ENCODE measurements at places on chromosomes 11 and 22.

- DNase-seq = no peak
Measured at GRCh38 chr22:37443086-37443485, 15.8 kb upstream of the ELFN2 start.

DNA sequence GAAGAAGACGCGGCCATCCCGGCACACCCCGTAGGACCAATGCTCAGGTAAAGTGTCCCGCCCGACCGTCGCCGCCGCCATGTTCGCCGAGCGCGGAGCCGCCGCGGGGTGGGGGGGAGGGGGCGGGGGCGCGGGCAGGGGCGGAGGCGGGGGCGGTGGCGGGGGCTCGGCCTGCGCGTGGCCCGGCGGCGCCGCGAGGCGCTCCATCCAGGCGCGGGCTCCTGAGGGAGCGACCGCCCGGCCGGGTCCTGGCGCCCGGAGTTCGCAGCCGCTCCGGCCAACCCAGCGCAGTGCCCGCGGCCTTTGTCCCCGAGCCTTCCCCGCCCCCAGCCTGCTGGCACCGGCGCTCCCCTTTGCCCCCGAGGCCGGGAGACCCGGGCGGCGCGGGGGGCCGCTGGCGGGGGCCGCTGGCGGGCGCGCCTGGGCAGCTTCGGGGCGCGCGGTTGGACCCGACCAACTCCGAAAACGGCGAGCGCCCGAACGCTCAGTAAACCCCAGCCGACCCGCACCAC is at the start of gene PLEKHA7:
PLEKHA7 (minus strand) TSS at position 94 of the 512 bp plus-strand sequence; CDS start at position 81, 13 bp downstream.
- no peak for DNase-seq

DNA sequence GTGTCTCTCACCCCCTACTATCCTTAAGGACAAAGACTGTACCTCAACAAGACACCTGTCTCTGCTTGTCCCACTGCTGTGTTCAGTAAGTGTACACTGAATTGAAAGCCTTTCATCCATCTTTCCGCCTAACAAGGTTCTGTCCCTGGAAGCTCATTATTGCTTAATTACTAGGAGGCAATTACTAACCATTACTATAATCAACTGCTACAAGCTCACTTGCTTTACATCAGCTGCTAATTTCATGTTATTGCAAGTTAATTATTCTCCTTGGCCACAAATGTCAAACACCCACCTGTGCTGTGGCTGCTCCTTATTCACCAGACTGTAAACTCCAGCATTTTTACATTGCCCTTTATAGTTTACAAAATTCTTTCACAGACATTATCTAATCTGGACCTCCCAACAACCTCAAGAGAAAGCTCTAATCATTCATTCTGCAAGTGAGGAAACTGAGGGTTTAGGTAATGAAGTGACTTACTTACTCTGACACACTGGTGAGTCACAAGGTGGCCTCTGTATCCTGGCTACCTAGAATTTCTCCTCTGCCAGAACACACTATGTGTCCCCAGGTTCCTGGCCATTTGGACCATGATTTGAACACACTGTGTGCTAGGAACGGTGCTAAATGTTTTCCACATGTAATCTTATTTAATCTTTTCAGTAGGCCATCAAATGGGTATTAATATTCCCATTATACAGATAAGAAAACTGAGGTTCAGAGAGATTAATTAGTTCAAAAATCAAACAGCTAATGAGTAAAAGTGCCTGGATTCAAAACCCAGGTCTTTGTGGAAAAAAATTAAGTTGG is 66.7 kb downstream of the RAB30 start:
- no peak for DNase-seq

GRCh38 chr11:86431258-86431657 is 56.6 kb downstream of the CCDC81 start:
- DNase-seq = no peak

- no peak for DNase-seq
Measured at GRCh38 chr11:129894278-129895125, 876 bp downstream of the NFRKB start.

- no peak for DNase-seq
Measured at GRCh38 chr11:9689721-9690120, 25.8 kb downstream of the SWAP70 start.

DNA sequence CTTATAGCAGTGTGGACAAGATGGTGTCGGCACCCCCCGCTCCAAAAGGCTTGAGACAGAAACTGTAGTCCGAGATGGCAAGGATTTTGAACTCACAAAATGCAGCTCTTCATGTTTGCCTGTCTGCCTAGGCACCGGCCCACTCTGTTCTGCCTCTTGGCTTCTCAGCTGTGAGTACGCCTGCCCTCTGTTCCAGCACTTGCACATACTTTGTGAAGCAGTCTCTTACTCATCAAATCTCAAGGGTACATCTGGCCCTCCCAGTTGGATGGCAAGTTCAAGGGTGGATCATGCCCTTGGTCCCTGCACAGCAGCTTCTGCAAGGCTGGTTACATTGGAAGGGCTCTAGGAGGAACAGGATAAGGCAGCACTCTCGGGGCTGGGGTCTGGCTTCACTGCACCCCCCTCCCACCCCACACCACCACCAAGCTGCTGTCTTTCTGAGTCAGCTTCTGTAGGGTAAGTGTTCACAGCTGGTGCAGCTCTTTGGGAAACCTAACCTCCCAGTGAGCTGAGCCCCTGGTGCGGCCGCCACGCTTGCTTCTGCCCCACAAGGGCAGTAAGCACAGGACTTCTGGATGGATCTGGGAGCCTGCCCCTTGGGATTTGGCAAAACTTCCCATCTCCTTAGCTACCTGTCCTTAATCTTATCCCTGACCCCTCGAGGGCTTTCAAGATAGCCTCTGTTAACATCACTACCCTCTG is 37.2 kb downstream of the FAM83F start:
- DNase-seq = no peak

GRCh38 chr11:92259861-92260260 is 35.2 kb downstream of the FAT3 start:
- no peak for DNase-seq

GRCh38 chr11:11044137-11044855 is 186.4 kb upstream of the ZBED5 start:
- DNase-seq = no peak

GRCh38 chr11:41879214-41879613 is 419.8 kb upstream of the LRRC4C start:
- DNase-seq = no peak

DNA sequence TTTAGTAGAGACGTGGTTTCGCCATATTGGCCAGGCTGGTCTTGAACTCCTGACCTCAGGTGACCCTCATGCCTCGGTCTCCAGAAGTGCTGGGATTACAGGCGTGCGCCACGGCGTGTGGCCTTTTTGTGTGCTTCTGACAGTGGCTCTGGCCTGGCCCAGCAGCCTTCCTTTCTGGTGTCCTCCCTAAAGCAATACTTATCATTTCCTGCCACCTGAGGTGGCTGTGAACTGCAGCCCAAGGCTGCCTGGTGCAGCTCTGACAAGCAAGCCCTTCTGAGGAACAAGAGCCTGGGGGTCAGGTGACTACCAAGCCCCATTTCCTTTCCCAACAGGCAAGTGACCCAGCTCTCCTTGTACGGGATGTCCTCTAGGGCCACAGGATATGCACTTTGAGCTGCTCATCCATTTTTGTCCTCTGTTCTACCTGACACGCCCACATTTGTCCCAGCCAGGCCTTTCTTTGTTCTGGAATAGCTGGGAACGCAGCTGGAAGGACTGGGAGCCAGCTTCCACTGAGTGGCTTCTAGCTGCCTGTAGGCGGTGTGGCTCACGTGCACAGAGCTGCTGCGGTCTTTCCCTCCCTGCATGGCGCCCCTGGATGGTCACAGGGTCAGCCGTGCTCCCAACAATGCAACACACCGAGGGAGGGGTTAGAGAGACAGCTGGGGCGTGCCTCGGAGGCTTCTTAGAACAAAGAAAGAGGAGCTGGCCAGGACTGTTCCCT is 12.3 kb upstream of the BID start:
- DNase-seq = no peak

DNA sequence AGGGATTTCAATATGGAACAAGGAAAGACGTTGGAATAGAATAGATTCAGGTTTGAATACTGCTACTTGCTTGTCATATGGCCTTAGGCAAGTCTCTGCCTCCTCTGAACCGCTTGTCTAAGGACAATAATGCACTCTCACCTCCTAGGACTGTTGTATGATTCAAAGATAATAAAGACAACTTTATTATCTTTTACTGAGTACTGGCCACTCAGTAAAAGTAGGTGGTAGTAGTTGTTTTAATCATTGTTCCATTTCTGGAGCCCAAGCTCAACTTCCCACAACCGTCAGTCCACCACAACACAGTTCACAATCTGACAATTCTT is 134.2 kb downstream of the ME3 start:
- no peak for DNase-seq

DNA sequence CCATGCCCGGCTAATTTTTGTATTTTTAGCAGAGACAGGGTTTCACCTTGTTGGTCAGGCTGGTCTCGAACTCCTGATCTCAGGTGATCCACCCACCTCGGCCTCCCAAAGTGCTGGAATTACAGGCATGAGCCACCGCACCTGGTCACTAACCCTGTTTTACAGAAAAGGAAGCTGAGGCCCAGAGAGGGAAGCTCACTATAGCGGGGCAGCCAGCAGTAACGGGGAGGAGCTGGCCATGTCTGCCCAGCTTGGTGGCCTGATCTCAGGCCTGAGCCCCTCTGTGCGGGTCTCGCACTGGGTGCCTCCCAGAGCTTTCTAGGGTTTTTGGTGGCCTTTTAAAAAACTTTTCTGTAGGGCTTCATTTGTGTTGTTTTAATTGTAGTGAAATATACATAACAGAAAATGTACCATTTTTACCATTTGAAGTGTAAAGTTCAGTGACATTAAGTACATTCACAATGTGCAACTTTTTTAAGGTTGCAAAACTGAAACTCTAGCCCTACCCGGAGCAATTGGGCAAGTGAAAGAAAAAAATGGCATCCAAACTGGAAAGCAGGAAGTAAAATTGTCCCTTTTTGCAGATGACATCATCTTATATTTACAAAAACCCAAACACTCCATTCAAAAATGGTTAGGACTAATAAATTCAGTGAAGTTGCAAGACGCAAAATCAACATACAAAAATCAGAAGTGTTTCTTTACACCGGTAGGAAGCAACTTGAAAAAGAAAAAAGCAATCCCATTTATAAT is 14.5 kb upstream of the CYTH4 start:
- no peak for DNase-seq

DNA sequence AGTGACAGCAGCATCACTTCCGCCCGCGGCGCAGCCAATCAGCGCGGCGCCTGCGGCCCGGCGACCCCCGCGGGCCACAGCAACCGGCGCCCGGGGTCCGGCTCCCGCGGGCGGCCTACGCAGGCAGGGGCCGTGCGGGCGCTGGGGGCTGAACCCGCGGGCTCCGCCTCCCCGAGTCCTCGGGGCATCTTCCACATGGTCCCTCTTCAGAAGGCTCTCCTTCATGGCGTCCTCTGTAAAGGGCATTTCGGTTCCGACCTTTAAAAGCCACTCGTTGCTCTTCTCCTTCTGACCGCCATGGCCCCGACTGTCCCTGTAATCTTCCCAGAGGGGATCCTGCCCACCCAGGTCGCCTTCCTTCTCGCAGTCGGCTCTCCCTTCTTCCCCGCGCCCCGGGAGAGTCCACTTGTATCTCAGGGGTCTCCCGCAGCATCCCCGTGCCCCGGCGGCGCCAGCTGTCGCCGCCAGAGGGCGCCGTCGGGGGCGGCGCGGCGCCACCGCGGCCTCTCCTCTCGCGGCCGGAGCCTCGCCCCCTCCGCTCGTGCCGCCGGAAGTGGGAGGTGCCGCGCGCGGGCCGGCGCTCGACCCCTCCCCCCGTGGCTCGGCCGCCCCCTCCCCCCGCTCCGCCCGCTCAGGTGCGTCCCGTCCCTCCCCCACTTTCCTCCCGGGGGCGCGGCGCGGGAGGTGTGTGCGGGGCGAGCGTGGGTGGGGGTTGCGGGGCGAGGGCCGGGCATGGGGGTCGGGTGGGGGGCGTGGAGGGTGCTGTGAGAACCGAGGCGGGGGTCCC is at the start of gene RNF214:
RNF214 (plus strand) TSS at position 580 of the 787 bp plus-strand sequence. CDS start 1,602 bp downstream, outside the sequence.
- DNase-seq = peak; percentile 47

- no peak for DNase-seq
Measured at GRCh38 chr11:115623021-115623451, 118.8 kb upstream of the CADM1 start.

DNA sequence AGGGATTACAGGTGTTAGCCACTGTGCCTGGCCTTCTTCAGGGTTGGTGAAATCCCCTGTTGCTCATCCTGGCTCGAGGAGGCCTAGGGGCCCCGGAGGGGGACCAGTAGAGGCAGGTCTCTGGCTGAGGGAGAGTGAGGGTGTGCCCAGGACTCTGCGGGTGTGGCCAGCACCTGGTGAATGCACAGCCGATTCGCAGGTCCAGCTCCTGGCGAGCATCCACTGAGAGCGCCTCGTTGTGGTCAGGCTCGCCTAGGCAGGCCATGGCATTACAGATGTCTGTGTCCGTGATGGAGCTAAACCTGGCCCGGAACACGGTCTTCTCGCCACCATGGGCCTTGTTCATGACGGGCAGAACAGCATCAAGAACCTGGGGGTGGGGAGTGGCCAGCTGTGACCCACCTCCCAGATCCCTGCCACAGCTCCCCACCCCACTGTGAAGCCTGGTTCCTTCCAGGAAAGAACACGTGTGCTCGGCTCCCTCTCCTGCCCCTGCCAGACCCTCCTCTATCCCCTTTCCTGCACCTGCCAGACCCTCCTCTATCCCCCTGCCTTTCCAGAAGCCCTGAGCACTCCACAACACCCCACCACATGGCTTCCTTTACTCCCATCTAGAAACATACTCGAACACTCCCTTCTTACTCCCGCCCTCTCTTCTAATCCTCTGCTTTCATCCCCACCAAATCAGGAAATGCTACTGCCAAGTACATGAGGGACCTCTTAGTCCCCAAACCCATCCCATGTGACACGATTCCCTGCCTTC is 12.4 kb downstream of the TOP3B start:
- no peak for DNase-seq

- DNase-seq = no peak
Measured at GRCh38 chr11:20088397-20089225, 71.7 kb downstream of the DBX1 start.

Measured in stimulated activated CD8-positive, alpha-beta memory T cell treated with anti-CD3 and anti-CD28 coated beads, Interleukin-12 subunit alpha, Interleukin-12 subunit beta, amount 100 ng/mL, for 1 hour (primary cell).